ENCODE measurements at places on chromosomes 3 and 15.

DNA sequence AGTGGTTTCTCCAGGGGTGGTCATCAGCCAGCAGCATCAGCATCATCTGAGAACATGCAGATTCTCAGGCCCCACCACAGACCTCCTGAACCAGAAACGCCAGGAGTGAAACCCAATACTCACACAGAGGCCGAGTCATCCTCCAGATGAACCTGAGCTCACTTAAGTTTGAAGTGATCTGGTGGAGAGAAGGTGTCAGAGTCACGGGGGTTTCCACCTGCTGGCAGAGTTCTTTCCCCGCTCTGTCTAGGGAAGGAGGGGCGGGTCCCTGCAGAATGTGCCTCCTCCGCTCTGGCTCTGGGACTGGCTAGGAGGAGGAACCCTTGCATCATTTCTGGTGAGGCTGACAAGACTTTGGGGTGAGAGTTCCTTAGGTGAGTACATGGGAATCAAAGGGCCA is 13.3 kb upstream of the KIF23 start:
- DNase-seq = no peak

GRCh38 chr15:25787855-25788520 is 75.1 kb downstream of the ATP10A start:
- peak; percentile 27 for DNase-seq

DNA sequence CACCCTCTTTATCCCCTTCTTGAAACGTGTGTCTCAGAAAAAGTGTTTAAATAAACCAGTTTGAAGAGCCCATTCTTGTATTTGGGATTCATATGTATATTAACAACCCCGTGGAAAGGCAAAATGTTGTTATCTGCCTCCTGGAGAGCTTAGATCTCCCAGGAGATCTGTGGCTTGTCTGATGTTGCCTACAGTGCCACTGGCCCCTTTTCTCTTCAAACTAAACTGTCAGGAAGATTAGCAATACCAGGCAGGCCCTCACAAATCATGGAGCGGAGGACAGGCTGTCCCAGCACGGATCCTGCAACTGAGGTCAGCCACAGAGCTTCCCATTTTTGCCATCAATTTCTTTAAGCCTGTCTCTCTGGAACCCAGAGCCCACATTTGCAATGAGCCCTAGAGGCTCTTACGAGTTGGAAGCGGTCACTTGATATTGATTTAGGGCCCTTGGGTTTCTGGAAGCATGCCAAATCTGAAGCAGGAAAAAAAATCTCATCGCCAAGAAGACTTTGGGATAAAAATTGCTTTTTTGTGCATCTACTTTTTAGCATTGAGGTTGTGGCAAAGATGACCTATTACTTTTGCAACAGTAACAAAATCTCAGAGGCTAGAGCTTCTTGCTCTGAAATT is 234.1 kb downstream of the OPA1 start:
- DNase-seq = no peak

- DNase-seq = peak; percentile 88
Measured at GRCh38 chr3:151976211-151977050, 103.0 kb downstream of the SUCNR1 start.

GRCh38 chr3:128908951-128909350 is 29.5 kb downstream of the ACAD9 start:
- no peak for DNase-seq

- DNase-seq = no peak
Measured at GRCh38 chr3:59237121-59237520, 187.3 kb upstream of the CFAP20DC start.

DNA sequence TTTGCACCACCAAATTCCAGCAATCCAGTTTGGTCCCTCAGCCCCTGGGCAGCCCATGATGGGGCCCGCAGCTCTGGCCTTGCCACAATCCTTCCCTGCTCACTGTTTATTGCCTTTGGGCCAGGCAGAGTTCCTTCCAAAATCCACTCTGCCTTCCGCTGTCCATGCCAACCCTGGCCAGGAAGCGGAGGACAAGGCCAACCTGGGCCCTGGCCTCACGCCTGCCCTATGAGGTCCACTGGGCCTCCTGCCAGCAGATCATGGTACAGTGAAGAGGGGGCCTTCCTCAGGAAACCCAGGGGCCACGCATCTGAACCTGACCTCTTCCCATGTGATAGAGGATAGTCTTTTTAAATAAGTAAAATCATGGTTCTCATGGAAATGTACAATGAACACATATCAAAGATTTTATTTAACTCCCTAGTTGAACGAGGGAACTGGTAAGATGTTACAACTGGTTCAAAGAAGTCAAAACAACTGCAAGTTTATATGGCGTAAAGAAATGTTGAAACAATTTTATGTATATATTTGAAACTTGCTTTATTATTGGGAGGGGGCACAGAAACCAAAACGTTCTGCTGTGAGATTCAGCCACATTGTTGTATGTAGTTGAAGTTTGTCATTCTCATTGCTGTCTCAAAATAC is 95.8 kb upstream of the TNFAIP8L3 start:
- DNase-seq = no peak

GRCh38 chr15:100171411-100171810 is 170.4 kb downstream of the ADAMTS17 start:
- DNase-seq = no peak

DNA sequence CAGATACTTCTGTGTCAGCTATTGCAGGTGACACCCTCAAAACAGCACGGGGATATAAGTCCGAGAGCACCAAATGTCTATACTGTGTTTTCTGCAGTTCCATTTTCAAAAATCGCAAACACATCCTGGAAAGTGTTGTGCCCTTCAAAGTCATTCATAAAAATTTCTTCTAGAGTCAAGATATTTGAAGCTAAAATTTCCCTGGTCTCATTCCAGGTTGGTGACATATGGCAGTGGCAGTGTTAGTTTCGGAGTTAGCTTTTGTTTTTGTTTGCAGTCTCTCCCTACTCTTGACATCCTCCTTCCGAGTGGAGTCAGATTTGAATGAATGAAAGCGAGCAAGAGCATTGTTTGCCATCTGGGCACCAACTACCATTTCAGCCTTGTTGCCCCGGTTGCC is 3.2 kb upstream of the FSIP1 start:
- DNase-seq = no peak

- peak; percentile 97 for DNase-seq
Measured at GRCh38 chr15:76336254-76337058, at the start of gene ISL2. Gene ISL2 (plus strand): TSS chr15:76336773. CDS start chr15:76336884, 111 bp downstream.

DNA sequence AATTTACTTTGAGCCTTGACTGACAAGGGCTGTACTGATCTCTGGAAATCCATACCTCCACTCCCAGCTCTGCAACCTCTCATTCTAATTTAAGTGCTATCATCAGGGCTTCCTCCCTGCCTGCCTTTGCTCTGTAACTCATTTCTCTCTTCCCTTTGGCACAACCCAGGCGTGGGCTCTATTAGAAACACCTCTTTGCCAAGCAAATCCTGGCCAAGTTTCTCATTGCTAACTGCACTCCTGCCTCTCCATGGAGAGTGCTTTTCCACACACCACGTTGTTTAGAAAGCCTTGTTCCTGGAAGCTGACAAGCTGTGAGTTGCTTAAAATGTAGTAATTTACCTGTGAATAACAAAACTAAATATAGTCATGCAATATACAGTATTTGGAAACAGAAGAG is 20.1 kb upstream of the FSTL1 start:
- no peak for DNase-seq

DNA sequence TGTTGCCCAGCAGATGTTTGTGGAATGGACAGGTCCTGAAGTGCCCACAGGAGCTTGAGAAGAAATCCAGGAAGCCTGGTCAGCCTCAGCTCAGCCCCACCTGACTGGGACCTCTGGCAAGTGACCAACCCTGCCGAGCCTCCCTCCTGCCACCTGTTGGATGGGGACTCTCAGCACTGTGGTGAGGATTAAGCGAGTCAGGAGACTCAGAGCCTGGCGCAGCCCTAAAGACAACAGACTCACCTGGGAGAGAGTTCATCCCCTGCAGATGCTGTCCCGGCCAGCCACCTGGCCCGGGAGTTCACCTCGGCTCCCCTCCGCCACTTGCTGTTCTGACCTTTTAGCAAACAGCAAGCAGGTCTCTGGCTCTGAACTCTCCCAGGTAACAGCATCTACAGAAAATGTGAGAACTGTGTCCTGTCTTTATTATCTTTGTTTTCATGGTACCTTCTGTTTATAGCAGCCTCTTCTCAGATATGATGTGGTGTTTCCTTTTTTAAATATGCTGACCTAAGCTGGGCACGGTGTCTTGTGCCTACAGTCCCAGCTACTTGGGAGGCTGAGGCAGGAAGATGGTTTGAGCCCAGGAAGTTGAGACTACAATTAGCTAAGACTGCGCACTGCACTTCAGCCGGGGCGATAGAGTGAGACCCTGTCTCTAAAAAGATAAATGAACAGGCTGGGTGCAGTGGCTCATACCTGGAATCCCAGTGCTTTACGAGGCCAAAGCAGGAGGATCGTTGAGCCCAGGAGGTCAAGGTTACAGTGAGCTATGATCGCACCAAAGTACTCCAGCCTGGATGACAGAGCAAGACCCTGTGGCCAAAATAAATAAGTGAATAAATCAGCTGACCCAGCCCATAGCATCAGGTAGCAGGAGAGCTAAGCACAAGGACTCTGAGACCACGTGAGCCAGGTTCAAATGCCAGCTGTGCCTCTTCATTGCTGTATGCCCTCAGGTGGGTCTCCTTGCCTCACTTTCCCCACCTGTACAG is 32.4 kb upstream of the SLC6A6 start:
- peak; percentile 55 for DNase-seq

DNA sequence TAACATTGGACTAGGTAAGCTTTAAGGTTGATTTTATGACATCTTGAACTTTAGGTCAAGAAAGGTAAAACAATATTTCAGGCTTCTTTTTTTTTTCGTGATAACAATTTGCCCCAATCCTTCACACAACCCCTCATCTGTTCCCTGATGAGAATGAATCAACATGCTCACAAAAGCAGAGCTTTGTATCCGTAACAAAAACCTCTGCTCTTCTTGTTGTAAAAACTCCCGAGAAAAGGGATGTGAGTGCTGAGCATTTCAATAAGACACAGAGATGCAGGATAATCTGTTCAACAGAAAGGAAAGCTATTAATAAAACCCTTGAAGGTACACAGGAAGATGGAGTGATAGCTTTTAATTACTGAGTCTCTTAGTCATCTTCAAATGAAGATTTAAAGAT is 94.3 kb downstream of the RAD18 start:
- no peak for DNase-seq

GRCh38 chr3:24828011-24828410 is 333.4 kb upstream of the THRB start:
- DNase-seq = no peak

DNA sequence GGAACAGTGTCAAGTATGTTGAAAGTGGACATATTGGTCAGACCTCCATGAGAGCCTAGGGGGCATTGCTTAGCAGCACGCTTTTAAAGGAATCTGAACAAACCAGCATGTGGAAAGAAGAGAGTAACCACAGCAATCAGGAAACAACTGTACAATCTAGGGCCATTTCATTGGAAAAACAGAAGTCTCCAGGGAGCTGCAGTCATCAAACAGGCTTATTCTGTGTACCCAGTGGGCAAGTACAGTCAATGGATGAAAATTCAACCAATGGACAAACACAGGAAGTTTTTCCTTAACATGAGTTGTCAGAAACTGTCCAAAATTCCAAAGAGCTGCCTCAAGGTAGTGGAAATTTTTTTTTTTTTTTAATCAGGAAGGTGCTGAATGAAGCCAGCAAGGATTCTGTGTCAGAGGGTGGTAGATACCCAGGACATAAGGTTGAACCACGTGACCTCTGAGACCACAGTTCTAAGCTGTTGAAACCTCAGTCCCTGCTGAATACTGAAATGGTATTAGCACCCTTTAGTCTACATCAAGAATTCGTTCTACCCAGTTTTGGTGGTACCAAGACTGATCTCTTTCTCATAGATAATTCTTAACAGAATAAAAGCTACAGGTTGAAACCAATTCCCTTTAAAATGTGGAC is 4.4 kb upstream of the DLG1 start:
- DNase-seq = peak; percentile 35
